ENCODE measurements at places on chromosomes 16 and 17.

- peak; percentile 2 for DNase-seq
Measured at GRCh38 chr16:19223235-19224170, 55.5 kb downstream of the SYT17 start.

DNA sequence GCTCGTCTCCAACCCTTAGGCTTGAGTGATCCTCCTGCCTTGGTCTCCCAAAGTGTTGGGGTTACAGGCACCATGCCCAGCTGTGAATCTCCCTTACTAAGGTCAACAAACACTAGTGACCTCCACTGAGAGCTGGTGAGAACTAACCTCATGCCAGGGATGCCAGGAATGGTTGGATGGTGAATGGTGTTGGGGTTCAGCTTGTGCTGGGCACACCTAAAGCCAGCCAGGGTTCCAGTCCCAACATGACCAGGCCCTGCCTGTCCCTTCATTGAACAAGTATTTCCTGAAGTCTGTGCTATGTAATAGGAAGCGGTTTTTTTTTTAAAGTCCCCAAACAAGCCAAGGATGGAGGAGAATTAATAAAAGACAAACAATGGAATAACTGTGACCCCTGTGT, 56.0 kb upstream of the TOB1 start:
- no peak for DNase-seq

- DNase-seq: no peak
Measured at GRCh38 chr17:3006801-3007200, 56.6 kb downstream of the OR1D5 start.

- no peak for DNase-seq
Measured at GRCh38 chr17:39553341-39553945, 54.3 kb downstream of the NEUROD2 start.

DNA sequence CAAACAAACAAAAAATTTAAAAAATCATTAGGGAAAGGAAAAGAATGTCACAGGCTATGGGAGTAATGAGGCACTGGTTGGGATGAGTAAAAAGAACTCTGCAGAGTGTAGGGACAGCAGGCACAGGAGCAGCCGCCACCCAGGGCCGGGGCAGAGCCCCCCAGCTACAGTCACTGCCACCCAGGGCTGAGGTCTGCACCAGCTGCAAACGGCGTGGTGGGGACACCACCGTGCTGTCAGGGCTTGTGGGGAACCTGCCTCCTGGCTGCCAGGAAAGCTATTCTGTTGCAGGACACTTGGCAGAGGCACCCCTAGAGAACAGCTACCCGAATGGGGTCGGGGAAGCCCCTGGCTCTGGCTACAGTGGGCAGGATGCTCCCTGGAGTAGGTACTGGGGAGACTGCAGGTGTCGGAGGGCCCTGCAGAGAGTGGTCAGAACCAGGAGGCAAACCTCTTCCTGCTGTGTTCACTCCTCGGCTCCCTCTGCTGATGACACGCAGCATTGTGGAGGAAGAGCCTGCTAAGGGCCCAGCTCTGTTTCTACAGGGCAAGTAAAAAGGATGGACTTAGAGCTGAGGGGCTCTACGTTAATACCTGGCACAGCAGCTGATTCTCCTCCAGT, 32.3 kb upstream of the CAPN15 start:
- DNase-seq: peak; percentile 60

- no peak for DNase-seq
Measured at GRCh38 chr17:56642424-56642823, 48.9 kb downstream of the NOG start.

- no peak for DNase-seq
Measured at GRCh38 chr17:77465358-77466041, 324.7 kb downstream of the SEC14L1 start.

- no peak for DNase-seq
Measured at GRCh38 chr16:69106491-69107315, 1.2 kb downstream of the HAS3 start.

DNA sequence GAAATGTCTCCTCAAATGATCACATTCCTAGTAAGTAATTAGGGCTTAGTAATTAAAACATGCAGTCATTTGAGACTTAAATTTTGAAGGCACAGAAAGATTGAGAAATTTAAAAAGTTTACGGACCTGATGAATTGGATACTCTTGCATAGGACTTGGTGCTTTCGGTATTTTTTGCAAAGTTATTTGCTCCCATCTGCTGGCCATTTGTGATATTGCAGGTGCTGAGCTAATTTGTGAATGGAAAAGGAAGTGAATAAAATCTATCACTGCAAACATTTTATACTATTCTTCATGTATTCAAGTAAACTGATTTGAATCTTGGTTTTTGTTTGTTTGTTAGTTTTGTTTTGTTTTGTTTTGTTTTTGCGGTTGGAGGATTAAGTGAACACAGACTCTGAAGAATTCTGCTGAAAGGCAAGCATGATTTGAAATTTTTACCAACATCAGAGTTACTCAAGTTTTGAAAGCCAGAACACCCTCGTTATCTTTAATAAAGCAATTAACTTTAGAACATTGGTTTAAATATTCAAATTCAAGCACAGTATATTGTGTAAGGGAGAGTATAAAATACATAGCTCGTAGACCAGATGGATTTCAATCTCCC, 689.5 kb upstream of the RBFOX1 start:
- DNase-seq: peak; percentile 3

DNA sequence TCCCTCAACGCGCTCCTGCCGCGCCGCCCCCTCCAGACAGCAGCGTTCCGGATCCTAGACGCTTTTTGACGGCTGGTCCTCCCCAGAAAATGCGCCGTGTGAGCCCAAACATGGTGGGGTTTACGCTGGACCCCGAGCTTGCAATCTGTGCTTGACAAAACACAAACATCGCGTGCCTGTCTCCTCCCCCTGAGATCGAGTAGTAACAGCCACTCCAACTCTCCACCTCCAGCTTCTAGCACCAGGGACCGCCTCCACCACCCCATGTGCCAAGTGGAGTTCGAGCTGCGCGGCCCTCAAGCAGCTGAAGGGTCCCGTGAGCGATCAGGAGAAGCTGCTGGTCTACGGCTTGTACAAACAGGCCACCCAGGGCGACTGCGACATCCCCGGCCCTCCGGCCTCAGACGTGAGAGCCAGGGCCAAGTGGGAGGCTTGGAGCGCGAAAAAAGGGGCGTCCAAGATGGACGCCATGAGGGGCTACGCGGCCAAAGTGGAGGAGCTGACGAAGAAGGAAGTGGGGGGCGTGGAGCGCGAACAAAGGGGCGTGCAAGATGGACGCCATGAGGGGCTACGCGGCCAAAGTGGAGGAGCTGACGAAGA, 656 bp upstream of the GEMIN4 start:
- DNase-seq: no peak

- DNase-seq: no peak
Measured at GRCh38 chr16:46731691-46732555, 16.2 kb downstream of the MYLK3 start.

- no peak for DNase-seq
Measured at GRCh38 chr17:61389670-61390478, 9.8 kb upstream of the TBX2 start.

- peak; percentile 67 for DNase-seq
Measured at GRCh38 chr17:1174263-1174880, 5.4 kb downstream of the ABR start.

GRCh38 chr17:60563743-60564142, 36.2 kb upstream of the PPM1D start:
- no peak for DNase-seq

DNA sequence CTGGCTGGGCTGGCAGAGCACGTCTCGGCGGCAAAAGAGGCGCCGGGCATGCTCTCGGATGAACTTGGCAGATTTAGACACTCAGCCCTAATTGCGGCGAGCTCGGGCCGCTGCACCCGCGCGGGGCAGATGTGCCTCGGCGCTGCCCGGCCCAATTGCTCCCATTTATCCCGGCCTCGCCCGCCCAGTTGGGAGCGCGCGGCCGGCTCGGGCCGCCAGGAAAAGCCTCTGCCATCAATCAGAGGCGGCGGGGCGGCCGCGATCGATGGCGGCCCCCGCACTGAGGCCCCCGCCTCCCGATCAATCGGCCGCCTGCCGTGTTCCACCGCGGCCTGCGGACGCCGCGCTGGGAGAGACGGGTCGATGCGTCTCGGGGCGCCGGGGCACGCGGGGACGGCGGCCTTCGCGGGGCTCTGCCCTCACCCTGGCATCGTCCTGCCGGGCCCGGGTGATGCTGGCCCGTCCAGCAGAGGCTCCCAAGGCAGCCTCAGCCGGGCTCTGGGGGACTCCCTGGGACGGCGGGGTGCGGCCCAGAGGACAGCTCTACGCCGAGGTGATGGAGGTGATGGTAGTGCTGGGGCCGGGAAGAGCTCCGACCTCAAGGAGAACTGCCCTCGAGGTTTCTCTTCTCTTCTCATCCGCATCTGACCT, 200.9 kb upstream of the N4BP1 start:
- no peak for DNase-seq

- no peak for DNase-seq
Measured at GRCh38 chr16:58882292-58882691, 148.2 kb upstream of the GOT2 start.

DNA sequence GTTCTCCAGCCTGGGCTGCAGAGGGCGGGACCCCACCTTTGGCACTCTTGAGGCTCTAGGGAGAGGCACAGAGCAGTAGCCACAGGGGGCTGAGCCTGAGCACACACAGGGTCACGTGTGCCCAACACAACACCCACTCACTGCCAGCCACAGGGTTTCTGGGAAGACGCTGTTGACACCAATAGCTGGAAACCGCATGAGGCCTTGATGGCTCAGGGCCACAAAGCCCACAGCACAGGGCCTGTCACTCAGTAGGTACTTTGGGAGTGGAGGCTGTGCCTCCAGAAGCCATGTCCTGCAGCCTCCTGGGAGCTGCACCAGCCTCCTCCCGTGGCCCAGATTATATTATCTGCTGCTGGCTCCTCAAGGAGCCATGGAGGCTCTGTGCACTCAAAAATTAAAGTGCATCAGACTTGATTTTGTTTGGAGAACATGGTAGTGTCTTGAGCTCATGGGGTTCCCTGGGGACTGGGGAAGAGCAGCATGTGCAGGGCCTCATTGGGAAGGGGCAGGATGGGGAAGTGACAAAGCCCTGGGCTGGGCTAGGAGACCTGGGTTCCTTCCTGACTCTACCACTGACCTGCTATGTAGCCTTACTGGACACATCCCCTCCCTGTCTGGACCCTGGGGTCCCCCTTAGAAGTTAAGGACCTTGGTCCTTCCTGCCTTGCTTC, 12.5 kb upstream of the SREBF1 start:
- DNase-seq: no peak

DNA sequence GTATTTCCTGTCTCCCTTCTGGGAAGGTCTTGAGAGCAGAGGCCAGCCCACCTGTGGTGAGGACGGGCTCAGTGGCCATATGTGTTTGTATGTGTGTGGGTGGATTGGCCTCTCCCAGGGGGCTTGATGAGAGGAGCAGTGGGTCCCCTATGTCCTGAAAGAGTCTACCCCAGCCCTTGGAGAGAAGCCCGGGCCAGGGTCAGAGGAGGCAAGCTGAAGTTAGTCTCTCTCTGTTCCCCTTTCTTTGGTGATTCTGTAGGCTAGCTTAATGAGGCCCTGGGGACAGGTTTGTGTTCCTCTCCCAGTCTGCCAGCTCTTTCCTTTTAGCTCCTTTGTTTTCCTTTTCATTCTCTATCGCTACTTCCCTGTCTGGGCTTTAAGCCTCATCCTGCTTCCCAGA, 23.8 kb upstream of the NFATC3 start:
- no peak for DNase-seq

DNA sequence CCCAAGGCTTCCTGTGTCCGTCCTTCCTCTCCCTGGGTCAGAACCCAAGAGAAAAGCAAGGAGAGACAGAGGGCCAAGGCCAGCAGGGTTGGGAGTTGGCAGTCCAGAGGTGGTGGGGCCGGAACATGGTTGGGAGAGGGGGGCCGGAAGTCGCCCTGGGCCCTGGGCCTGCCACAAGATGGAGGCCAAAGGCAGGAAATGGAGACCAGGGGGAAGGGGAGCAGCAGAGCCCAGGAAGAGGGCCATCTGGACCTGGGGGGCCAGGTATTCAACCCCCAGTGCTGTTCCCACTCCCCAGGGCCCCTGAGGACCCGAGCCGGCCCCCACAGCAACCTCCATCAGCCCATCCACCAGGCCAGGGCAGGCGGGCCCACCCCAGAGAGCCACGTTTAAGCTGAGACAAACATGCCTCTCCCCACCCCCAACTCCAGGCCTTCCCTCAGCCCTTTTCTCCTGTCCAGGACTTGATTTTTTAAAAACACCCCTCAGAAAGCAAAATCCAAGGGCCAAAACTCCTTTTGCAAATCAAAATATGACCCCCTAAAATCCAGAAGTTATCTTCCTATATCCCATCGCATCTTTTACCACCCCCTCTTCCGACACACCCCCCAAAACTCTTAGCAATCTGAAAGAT, 4.4 kb upstream of the BCL6B start:
- no peak for DNase-seq

DNA sequence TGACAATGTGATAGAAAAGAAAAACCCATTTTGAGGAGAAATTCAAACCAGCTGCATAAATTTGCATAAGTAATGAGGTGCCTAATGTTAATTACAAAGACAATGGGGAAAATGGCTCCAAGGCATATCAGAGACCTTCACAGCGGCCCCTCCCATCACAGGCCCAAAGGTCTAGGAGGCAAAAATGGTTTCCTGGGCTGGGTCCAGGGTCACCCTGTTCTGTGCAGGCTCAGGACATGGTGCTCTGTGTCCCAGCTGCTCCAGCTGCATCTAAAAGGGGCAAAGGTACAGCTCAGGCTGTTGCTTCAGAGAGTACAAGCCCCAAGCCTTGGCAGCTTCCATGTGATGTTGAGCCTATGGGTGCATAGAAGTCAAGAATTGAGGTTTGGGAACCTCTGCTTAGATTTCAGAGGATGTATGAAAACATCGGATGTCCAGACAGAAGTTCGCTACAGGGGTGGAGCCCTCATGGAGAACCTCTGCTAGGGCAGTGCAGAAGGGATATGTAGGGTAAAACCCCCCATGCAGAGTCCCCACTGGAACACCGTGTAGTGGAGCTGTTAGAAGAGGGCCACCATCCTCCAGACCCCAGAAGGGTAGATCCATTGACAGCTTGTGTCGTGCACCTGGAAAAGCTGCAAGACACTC, 40.6 kb downstream of the IKZF3 start:
- DNase-seq: no peak

GRCh38 chr17:50649042-50649908, 14.6 kb downstream of the ABCC3 start:
- no peak for DNase-seq

- no peak for DNase-seq
Measured at GRCh38 chr17:77717941-77718668, 240.4 kb upstream of the TNRC6C start.

DNA sequence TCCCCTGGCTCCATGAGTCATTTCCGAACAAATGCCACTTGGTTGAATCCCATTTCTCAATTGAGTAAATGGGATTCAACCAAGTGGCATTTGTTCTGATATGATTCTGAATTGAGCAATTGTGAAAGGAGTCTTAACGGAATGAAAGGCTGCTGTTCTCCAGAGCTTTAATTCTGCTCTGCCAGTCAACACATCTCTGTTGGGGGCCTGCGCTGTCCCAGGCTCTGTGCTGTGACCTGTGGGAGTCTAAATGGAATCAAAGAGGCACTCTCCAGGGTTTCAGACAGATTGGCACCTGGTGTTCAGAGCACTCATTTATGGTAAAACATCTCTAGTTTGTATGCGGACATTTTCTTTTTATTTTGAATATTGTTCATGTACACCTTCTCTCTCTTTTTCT, 126.2 kb downstream of the WSCD1 start:
- DNase-seq: no peak

Measured in NCI-H524 (cell line).